ENCODE measurements at places on chromosomes 12 and 14.
A peak's percentile ranks its signal among the peaks of the same experiment; 100 is the strongest.

- DNase-seq = peak; percentile 24
Observed at GRCh38 chr12:117236456-117237001, 46.3 kb upstream of the FBXO21 start.

- no peak for DNase-seq
Observed at GRCh38 chr14:22870811-22871223, 723 bp upstream of the LRP10 start.

DNA sequence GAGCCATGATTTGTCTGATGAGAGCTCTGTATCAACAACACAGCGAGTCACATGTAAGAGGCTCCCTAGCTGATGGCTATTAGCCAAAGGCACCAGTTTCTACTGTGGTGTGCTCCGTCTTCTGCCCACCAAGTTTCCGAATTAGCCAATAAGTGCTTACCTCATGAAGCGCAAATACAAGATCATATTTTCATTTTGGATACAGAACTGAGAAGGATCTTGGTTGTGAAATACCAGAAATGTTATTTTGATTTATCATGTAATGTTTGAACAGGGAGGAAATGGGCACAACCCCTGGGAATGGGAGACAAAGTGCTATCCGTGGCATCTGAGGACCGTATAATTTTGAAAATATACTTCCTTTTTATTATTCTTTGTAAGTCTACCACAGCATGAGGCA, 234.3 kb downstream of the DACT1 start:
- DNase-seq = no peak

DNA sequence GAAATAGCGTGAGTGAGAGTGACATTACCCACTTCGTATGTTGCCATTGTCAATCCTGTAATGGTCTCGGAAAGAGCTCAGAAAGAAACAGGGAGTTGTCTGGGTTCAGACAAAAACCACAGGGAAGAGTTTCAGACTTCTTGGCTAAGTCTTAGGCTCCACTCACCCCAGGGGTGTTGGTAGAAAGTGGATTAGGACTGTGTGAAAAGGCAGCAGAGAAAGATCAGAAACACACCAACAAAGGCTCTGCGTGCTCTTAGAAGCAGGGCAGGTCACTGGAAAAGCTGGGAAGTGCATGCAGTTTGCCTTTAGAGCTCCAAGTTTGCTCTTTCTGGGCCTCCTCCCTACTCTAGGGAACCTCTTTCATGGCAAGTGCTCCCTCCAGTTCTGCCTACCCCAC, 106.1 kb upstream of the PLXNC1 start:
- no peak for DNase-seq

- peak; percentile 57 for DNase-seq
Observed at GRCh38 chr12:124053851-124054250, 80.8 kb downstream of the ZNF664 start.

DNA sequence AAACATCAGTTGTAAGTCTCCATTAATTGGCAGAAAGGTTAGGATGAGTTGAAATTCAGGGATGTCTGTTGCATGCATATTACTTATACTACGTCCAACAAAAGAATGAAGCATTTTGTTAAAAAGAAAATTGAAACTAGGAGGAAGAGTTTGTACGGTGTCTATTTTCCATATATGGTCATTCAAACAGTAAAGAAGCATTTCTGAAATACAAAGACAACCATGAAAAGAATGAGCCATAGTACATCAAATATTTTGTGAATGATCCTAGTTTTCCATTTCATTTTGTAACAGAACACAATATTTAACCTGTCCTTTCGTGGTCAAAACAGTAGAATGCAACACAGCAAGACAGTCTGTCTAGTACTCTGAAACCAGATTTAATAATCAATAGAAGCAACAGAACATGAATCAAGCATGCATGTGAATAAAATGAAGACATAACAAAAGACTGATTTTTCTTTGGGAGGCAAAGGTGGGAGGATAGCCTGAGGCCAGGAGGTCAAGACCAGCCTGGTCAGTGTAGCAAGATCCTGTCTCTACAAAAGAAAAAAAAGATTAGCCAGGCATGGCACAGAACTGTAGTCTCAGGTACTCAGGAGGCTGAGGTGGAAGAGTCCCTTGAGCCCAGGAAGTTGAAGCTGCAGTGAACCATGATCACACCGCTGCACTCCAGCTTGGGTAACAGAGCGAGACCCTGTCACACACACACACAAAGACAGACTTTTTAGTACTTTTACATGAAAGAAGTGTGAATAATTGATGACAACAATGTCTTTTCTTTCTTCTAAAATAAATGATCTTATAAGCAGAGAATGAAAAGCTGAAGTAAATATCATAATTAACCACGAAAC, 156.0 kb downstream of the LRIG3 start:
- DNase-seq = no peak

GRCh38 chr12:95642583-95642982, 91.3 kb upstream of the USP44 start:
- DNase-seq = no peak

DNA sequence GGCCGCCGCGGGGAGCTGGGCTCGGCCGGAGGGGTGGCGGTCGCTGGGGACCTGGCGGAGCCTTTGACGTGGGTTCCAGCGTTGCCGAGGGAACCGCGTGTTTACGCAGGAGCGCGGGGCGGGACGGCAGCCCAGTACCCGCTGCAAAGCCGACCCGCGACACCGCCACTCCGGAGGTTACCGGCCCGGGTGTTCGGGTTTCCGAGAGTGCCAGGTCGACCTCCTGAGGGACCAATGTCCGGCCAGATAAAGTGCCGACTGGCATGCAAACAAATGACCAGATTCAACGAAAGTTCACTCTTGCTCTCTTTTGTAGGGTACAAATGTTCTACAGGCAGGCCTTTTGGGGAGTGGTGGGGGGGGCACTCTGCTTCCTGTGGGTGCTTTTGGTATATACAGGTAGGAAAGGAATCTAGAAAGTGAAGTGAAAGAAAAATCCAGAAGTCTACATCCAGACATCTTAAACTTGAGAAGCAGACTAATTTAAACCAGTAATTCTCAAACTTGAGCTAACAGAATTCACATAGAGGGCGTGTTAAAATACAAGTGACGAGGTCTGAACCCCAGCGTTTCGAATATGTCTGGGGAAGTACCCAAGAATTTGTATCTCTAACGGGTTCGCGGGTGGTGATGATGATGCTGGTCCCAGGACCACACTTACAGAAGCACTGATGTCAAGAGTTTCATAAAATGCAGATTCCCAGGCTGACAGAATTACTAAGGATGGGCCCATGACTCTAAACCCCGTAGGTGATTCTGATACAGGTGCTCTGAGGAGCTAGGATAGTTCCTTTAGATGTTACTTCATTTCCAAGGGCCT, at the start of gene GPR135:
TSS of gene GPR135 (minus strand) at position 65 of the 820 bp plus-strand sequence. CDS start 154 bp downstream, outside the sequence.
- no peak for DNase-seq

DNA sequence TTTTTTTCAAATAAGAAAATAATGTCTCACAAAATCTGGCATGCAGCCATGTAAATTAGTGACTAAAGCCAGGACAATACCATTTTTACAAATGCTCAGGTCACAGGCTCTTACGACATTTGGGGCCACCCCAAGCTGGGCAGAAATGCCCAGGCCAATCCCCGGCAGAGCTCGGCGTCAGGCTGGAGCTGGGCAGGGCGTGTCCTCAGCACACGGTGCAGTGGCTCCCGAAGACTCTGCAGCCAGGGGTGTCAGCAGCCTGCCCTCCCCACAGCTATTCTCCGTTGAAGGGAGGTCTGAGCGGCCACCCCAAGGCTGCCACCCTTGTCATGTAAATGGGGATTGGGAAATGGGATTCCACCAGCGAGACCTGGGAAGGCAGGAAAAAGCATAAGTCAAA, 158.6 kb downstream of the DICER1 start:
- DNase-seq = no peak

GRCh38 chr12:52605542-52605941, 4.3 kb upstream of the KRT72 start:
- DNase-seq = no peak

DNA sequence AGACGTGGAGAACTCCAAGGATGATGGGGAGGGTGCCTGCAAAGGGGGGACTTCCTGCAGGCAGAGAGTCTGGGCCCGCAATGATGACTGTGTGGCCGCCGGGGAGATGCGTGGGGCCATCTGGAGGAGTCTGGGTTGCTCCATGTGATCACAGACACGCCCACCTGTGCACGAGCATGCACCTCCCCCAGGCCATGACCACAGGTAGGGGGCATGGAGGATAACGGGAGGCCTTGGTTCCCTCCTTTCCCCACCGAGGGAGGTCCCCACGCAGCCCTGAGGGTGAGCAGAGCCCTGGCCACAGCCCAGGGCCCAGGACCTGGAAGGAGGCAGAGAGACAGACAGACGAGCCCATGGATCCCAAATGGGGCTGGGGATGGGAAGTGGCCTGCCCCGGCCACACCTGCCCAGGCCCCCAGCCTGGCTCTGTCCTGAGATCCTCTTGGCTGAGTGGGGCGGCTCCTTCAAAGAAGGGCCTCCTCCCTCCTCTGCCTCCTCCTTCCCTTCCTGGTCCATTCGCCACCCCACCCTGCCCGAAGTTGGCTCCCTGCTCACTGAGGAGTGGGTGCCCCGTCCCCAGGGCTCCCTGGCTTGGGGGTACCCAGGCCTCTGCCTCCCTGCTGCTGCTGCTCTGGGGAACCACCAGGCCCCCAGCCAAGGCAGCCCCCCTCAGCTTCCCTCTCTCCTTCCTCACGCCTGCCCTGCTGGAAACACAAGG, 138.2 kb downstream of the CALM1 start:
- no peak for DNase-seq

- DNase-seq = peak; percentile 25
Observed at GRCh38 chr12:51976376-51977160, 25.1 kb downstream of the ACVR1B start.

GRCh38 chr14:106875503-106875902, 1349.1 kb downstream of the TMEM121 start:
- DNase-seq = no peak

- no peak for DNase-seq
Observed at GRCh38 chr12:51895378-51896135, 7.7 kb downstream of the ANKRD33 start.

Measured in GM04504 (cell line).